SK-N-SH (cell line): ENCODE measurements at places on chromosomes 16 and 17. TPM values are rescaled to one million over a fixed set of nuclear protein-coding genes. Genes with fewer than 3 reads are reported as not detected.

Gene SNX20
- not detected in 2 replicates for polyA plus RNA-seq

Gene PROCA1
- polyA plus RNA-seq: 6.4 and 7.1 TPM in 2 replicates

Gene CACNA1G
- polyA plus RNA-seq: 0.15 and 0.21 TPM in 2 replicates

Gene TBC1D28
- not detected in 2 replicates for polyA plus RNA-seq

Gene GIT1
- polyA plus RNA-seq: 39.4 and 42.9 TPM in 2 replicates

Gene NPIPA8
- polyA plus RNA-seq: 15.8 and 19.1 TPM in 2 replicates

DNA sequence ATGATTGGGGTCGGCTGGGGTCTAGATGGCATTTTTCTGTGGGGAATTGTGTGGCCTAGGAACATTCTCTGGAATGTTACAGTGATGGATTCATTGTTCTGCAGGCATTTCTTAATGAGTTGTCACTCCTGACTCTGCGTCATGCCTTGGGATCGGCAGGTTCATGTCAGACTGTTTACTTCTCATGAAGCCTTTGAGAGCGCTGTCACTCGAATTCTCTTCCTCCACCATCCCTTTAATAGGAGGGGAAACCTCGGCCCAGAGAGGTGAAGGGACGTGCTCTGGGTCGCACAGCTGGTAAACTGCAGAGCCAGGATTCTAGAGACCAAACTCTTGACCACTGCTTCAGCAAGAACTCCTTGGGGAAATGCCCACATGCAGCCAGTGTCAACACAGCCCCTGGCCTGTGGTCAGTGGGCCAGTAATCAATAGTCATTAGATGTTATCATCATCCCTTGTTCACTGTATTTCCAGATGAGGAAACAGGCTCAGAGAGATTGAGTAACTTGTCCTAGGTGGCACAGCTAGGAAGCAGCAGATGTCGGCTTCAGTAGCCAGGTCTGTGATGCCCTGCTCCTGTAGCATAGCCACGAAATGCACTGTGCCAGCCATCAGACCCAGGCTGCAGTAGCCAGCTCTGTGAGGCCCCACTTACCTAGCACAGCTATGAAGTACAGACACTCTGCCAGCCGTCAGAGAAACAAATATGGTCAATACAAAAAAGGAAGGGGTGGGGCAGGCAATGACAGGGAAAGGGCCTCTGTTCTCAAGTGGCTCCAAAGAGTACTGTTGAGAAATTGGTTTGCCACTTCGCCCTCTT lies 259.0 kb downstream of the CPPED1 start:
- no peaks in the 10 kb centered on the region for H3K27me3 ChIP-seq
- H3K27ac ChIP-seq: no peak overlapping the region
- no peak for DNase-seq
- no peaks in the 10 kb centered on the region for H3K36me3 ChIP-seq

GRCh38 chr17:11889266-11889665 lies 108.0 kb downstream of the ZNF18 start:
- H3K4me3 ChIP-seq: no peak overlapping the region
- no peaks in the 10 kb centered on the region for H3K36me3 ChIP-seq
- no peaks in the 10 kb centered on the region for H3K27me3 ChIP-seq
- H3K27ac ChIP-seq: no peak overlapping the region

DNA sequence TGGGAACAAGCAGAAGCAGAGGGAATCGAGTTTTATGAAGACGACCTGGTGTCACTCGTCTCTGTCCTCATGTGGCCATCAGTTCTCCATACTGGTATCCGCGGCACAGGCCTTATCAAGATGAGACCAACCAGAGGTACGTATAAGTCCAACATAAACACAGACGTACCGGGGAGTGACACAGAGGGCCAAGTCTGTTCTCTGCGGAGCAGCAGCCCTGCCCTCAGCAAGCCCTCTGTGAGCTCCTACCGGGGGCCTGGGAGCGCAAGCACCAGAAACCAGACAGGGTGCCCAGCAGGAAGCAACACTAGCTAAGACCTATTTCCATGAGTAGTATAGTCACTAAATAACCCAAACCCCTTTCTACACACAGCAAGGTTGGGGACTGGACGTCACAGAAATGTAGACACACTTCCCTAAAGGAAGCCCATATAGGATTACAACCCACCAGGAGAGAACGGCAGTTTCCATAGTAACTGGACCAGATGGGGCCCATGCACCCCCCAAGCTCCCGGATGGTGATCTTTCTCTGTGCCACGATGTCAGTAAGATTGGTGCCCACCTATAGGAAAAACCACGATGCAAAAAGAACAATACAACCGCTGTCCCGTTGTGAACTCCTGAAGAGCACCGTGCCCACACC lies 911 bp downstream of the ARL16 start:
- H3K27me3 ChIP-seq: no peaks in the 10 kb centered on the region
- peak overlapping the region; percentile 94 for H3K4me3 ChIP-seq
- H3K4me1 ChIP-seq: peaks cover 19% of the 10 kb centered on the region; the same call in 1 of the 2 replicates
- peaks cover 42% of the 10 kb centered on the region for H3K36me3 ChIP-seq
- peak overlapping the region; percentile 82 for H3K27ac ChIP-seq

DNA sequence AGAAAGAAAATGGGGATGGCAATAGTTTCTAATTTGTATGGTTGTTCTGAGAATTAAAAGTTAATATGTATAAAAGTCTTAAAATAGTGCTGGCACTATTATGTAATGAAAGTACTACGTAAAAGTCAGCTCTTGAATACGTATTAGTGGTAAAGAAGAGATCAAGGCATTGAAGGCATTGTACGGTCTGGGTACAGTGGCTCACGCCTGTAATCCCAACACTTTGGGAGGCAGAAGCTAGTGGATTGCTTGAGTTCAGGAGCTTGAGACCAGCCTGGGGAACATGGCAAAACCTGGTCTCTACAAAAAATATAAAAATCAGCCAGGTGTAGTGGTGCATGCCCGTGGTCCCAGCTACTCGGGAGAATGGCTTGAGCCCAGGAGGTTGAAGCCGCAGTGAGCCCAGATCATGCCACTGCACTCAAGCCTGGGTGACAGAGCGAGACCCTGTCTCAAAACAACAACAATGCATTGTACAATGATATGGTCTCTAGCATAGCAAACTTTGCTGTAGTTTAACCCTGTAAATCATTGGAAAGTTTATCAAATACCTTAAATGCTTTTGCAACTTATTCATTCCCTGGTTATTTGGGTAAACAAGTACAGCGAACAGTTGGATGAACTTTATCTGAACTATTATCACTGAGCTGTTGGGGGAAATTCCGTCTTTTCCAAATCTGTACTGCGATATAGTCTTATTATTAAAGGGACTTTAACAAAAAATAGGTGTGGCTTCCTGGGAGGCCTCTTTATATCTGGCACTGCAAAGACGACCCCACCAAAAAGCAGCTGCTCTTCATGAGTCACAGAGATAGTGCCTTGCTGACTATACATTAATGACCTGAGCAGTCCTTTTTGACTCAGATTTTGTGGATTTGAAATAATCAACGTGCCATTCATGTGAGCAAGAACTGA lies 73.6 kb downstream of the GPRC5B start:
- no peaks in the 10 kb centered on the region for H3K27me3 ChIP-seq
- no peak for DNase-seq
- H3K4me3 ChIP-seq: no peak overlapping the region
- H3K4me1 ChIP-seq: no peaks in the 10 kb centered on the region
- no peaks in the 10 kb centered on the region for H3K36me3 ChIP-seq

GRCh38 chr16:59411961-59412841 lies 678.1 kb upstream of the GOT2 start:
- no peak overlapping the region for H3K4me3 ChIP-seq
- H3K27ac ChIP-seq: no peak overlapping the region
- DNase-seq: no peak
- H3K4me1 ChIP-seq: no peaks in the 10 kb centered on the region
- H3K36me3 ChIP-seq: no peaks in the 10 kb centered on the region

DNA sequence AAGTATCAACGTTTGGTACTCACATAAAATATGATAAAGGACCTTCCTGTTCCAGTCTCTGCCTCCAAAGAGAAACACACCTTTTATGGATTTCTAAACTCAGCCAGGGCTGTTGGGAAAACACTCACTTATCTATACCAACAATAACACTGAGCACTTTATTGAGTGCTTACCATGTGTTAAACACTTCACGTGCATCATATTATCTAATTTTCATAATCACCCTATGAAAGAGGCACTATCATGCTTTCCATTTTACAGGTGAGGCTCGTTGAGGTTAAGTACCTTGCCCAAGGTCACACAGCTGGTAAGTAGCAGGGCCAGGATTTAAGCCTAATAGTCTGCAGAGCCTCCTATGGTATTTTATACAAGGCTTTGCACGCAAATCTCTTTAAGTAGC lies 251.5 kb upstream of the SOX9 start:
- H3K4me1 ChIP-seq: peaks cover 20% of the 10 kb centered on the region
- no peaks in the 10 kb centered on the region for H3K36me3 ChIP-seq
- H3K27me3 ChIP-seq: no peaks in the 10 kb centered on the region
- no peak for DNase-seq

- H3K27me3 ChIP-seq: no peaks in the 10 kb centered on the region
- H3K4me3 ChIP-seq: no peak overlapping the region
- H3K4me1 ChIP-seq: peaks cover 13% of the 10 kb centered on the region; the same call in 1 of the 2 replicates
- no peak overlapping the region for H3K27ac ChIP-seq
- no peaks in the 10 kb centered on the region for H3K36me3 ChIP-seq
Observed at GRCh38 chr16:9258423-9259051, 167.1 kb downstream of the HAPSTR1 start.

- H3K27ac ChIP-seq: no peak overlapping the region
- no peak overlapping the region for H3K4me3 ChIP-seq
- H3K4me1 ChIP-seq: peaks cover 4% of the 10 kb centered on the region; the same call in 1 of the 2 replicates
- peaks cover 38% of the 10 kb centered on the region for H3K36me3 ChIP-seq
- no peaks in the 10 kb centered on the region for H3K27me3 ChIP-seq
Observed at GRCh38 chr17:80287806-80288567, 27.3 kb downstream of the RNF213 start.

GRCh38 chr16:10579965-10580882 lies at the start of gene EMP2:
Gene EMP2, minus strand, starts transcription at chr16:10580598. Its CDS starts 32,981 bp downstream, at chr16:10547617.
- peak; percentile 95 for DNase-seq
- H3K4me3 ChIP-seq: peak within 1 kb of the TSS; percentile 65
- H3K36me3 ChIP-seq: no peaks in the 10 kb centered on the region

DNA sequence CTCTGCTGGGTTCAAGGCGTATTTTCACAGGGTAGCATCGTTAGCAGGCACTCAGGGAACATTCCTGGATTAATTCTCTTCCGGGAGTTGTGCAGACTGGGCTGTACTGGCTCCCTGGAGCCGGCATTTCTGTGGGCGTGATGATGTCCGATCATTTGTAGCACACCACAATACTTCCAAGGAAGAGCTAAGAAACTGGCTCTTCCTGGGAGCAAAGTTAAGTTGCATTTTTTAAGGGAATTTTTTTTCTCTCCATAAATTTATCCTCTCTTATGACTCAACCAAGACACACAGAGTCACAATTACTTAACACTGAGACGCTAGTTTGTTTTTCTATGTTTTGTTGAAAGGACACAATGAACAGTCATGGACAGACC lies 211.6 kb upstream of the FOXF1 start:
- H3K36me3 ChIP-seq: no peaks in the 10 kb centered on the region
- H3K27me3 ChIP-seq: peaks cover 87% of the 10 kb centered on the region
- H3K27ac ChIP-seq: no peak overlapping the region
- no peak for DNase-seq
- H3K4me1 ChIP-seq: no peaks in the 10 kb centered on the region
- H3K4me3 ChIP-seq: no peak overlapping the region

GRCh38 chr17:9346296-9346926 lies 229.2 kb downstream of the STX8 start:
- no peaks in the 10 kb centered on the region for H3K27me3 ChIP-seq
- H3K36me3 ChIP-seq: no peaks in the 10 kb centered on the region
- no peak overlapping the region for H3K27ac ChIP-seq
- H3K4me1 ChIP-seq: no peaks in the 10 kb centered on the region; the same call in 1 of the 2 replicates

GRCh38 chr16:25841761-25842160 lies 150.0 kb downstream of the HS3ST4 start:
- H3K4me3 ChIP-seq: no peak overlapping the region
- no peak for DNase-seq
- H3K4me1 ChIP-seq: no peaks in the 10 kb centered on the region; the same call in 1 of the 2 replicates
- H3K27ac ChIP-seq: no peak overlapping the region

- DNase-seq: no peak
- no peaks in the 10 kb centered on the region for H3K36me3 ChIP-seq
- H3K27me3 ChIP-seq: no peaks in the 10 kb centered on the region
- H3K4me3 ChIP-seq: no peak overlapping the region
- H3K27ac ChIP-seq: no peak overlapping the region
Observed at GRCh38 chr16:66481081-66481942, 54.2 kb downstream of the BEAN1 start.

GRCh38 chr17:75878174-75878998 lies at the start of gene TRIM47:
Gene TRIM47, minus strand, starts transcription at chr17:75878581. Its CDS starts 33 bp downstream, at chr17:75878548.
- H3K27me3 ChIP-seq: no peaks in the 10 kb centered on the region
- no peaks in the 10 kb centered on the region for H3K36me3 ChIP-seq
- peak; percentile 81 for DNase-seq
- H3K27ac ChIP-seq: no peak within 1 kb of the TSS
- H3K4me1 ChIP-seq: peaks cover 22% of the 10 kb centered on the region
- H3K4me3 ChIP-seq: peak within 1 kb of the TSS; percentile 34

DNA sequence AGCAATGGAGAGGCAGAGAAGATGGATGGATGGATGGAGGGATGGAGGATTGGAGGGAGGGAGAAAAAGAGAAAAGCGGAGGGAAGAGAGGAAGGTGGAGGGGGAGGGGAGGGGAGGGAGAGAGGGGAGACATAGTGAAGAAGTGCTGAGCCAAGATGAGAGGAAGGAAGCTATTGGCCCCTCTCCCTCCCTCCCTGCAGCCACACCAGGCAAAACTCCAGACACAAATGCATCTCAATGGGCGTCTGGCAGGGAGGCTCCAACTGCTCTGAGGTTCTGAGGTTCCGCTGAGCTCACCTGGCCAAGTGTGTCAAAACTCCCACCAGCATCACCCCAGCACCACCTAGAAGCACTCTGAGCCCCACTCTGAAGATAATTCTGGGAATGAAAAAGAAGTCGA lies 26.9 kb upstream of the PHB1 start:
- H3K27me3 ChIP-seq: peaks cover 12% of the 10 kb centered on the region; the same call in 1 of the 2 replicates
- H3K4me1 ChIP-seq: peaks cover 14% of the 10 kb centered on the region
- no peak overlapping the region for H3K4me3 ChIP-seq
- no peak for DNase-seq

DNA sequence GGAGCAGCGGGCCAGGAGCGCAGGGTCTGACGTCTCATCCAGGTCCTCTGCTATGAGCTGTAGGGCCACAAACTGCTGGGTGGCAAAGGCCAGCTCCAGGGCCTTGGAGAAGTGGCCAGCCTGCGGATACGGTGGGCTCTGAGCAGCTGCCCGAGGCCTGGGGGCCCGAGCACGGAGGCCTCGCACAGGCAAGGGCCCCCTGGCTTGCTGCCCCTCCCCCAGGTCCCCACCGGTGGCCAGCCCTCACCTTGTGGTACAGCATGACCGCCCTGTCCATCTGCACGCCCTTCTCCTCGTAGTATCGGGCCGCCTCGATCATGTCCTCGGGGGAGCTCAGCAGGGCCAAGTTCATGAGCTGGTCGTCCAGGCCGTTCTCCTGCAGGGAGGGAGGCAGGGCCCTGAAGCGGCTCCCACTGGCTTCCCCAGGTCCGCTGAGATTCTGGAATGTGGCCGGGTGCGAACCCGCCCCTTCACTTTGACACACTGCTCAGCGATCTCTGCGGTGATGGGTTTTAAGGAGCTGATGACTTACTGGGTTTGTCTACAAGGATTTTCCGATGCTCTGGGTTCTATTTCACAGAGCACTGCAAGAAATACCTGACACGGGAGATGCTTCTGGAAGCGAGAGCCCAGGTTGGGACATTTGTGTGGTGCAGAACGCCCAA lies 9.8 kb upstream of the TMEM204 start:
- H3K4me3 ChIP-seq: no peak overlapping the region
- H3K4me1 ChIP-seq: peaks cover 7% of the 10 kb centered on the region; the same call in 1 of the 2 replicates
- H3K27me3 ChIP-seq: no peaks in the 10 kb centered on the region
- DNase-seq: no peak
